Activated CD8-positive, alpha-beta T cell treated with anti-CD3 and anti-CD28 coated beads, Interleukin-2, amount 10 ng/mL, durations not matched to agents 7 days and 5 days (primary cell): ENCODE measurements at places on chromosomes 1 and 21. TPM values are rescaled to one million over a fixed set of nuclear protein-coding genes. Genes with fewer than 3 reads are reported as not detected.

The NHLH1 gene
- 0.24 TPM for total RNA-seq

The GART gene
- total RNA-seq, result 138 TPM

The RUNX3 gene
- 144 TPM for total RNA-seq

The ARHGEF11 gene
- 15.3 TPM for total RNA-seq

The SPRR5 gene
- total RNA-seq, result not detected

The OXCT2 gene
- total RNA-seq, result 0.32 TPM

The CD34 gene
- total RNA-seq, result not detected

The SELL gene
- 192 TPM for total RNA-seq

The IGSF3 gene
- total RNA-seq, result 0.11 TPM

The ERO1B gene
- total RNA-seq, result 1.6 TPM

The OR2M3 gene
- not detected for total RNA-seq

The SLC30A1 gene
- 15.6 TPM for total RNA-seq

The OLFM3 gene
- not detected for total RNA-seq

The OR2T11 gene
- not detected for total RNA-seq

The KIRREL1 gene
- not detected for total RNA-seq

The ST6GALNAC5 gene
- total RNA-seq, result not detected

The RGS1 gene
- total RNA-seq, result 15.7 TPM

The FMO1 gene
- not detected for total RNA-seq
